SK-N-DZ (cell line): ENCODE measurements at places on chromosomes 6 and 20.

DNA sequence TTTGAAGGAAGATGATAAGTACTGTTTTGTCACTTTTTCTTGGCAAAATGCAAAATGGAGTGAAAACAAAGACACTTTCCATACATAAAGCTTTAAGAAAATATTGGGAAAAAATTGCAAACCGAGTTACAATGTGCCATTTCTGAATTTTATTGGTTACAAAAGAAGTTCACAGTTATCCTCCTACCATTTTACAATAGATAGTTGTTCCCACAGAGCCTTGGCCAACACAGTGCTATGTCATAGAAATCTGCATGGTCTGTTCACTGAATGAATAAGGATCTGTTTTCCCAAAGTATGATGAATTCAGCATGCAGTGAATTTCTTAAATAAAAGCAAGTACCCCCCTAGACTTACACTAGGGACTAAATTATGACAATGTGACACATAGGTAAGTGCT lies 268.2 kb upstream of the POU3F2 start:
- DNase-seq: no peak

DNA sequence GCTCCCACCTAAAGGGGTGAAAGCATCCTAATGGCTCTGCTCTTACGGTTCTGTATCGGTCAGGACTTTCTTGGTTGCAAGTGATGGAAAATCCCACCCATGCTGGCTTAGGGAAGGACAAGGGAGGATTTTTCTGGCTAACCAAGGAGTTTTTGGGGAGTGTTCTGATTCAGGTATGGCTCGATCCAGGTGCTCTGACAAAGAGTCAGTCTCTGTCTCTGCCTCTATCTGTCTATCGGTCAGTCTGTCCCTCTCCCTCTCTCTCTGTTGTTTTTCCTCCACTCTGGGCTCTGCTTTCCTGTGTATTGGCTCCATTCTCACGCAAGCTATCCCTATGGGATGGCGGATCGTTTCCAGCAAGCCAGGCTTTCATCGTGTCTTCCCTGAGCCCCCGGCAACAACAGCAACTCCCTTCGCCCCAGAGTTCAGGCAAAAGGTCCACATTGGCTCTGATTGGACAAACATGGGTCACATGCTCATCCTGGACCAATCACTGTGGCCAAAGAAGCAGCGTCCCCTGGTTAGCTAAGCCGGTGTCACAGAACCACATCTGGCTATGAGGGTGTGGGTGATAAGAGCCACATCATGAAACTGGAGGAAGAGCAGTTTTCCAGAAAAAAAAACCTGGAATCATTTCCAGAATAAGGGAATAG lies 160.3 kb downstream of the BMP7 start:
- peak; percentile 64 for DNase-seq

DNA sequence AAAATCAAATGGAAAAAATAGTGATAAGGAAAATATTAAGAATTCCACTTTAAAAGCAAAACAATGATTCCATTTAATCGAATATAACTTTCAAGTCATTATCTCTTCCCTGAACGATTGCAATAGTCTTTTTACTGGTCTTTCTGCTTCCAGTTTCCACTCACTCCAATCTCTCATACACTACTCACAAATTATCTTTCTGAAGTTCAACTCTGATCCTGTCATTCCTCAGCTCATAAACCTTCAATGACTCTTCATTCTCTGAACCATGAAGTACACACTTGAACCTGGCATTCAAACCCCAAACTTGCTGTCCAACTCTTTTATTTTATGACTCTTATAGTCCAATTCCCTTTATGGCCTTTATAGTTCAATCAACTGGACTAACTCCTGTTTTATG lies 304.1 kb upstream of the TCF21 start:
- no peak for DNase-seq

DNA sequence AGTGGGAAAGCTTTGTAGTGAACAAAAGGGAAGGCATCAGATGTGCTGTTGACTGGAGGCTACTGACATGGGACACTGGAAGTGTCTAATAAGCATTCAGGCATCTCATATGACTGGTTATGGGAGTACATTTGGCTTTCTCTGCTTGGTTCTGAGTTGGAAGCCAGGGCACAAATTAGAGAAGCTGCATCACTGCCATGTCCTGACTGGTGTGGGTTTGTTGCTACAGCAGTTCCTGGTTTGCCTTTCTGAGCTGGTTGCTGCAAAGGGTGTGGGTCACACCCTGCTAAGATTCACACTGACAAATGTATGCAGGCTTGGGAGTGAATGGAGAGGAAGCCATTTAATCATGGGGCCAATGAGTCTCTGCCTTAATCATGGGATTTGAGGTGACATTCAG lies 36.2 kb upstream of the NANP start:
- no peak for DNase-seq

GRCh38 chr20:62321521-62321948 lies 18.7 kb downstream of the ADRM1 start:
- DNase-seq: no peak

- no peak for DNase-seq
Measured at GRCh38 chr20:62942456-62942855, 4.5 kb downstream of the GID8 start.

DNA sequence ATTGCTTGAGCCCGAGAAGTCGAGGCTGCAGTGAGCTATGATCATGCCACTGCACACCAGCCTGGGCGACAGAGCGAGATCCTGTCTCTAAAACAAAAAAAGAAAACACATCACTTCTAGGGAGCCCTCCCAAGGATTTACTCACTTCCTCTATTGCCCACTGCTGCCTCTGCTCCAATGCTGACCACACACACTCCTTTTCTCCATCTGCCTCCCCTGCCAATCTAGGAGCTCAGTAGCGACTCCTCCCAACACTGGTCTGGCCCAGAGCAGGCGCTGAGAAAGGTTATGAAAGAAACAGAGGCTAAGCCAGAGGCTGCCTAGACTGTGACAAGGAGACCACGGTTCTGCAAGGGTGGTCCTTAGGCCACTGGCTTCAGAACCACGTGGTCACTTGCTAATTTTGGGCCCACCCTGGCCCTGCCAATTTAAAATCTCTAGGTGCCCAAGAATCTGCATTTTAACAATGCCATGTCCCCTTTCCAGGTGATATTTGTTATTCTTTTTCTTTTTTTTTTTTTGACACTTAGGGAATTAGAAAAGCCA lies 1.3 kb upstream of the E2F1 start:
- DNase-seq: peak; percentile 36

DNA sequence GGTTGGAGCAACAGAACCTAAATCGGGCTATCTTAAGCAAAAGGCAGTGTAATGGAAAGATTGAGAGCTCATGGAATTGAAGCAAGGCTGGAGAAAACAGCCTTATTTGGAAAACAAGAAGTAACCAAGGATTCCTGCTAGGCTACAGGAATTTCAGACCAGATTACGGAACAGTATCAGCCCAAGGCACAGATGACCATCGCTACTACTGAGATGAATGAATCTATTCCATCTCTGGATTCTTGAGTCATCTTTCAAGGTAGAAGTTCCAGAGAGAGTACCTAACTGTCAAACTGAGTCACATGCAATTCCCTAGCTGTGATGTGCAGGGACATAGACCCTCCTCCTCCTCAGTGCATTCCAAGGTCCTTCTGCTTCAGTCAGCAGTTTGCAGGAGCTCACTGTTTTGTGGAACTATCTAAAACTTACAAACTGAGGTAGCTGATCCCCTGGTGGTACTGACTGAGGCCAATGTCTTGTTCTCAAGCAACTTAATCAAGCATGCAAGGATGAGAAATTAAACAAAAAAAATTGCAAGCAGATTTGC lies 62.0 kb upstream of the SMLR1 start:
- no peak for DNase-seq

- DNase-seq: no peak
Measured at GRCh38 chr20:50957276-50957675, 1.1 kb downstream of the DPM1 start.

GRCh38 chr20:22226849-22227700 lies 357.3 kb downstream of the FOXA2 start:
- no peak for DNase-seq

GRCh38 chr6:162750776-162751175 lies 23.0 kb downstream of the PACRG start:
- no peak for DNase-seq

- peak; percentile 66 for DNase-seq
Measured at GRCh38 chr6:25223490-25223991, 55.6 kb upstream of the CARMIL1 start.

GRCh38 chr6:67353861-67354260 lies 1281.2 kb upstream of the ADGRB3 start:
- DNase-seq: no peak

- DNase-seq: no peak
Measured at GRCh38 chr6:134721060-134721405, 228.9 kb downstream of the ALDH8A1 start.

GRCh38 chr6:118165500-118165899 lies 258.4 kb downstream of the SLC35F1 start:
- no peak for DNase-seq

GRCh38 chr6:4907602-4908001 lies 96.2 kb downstream of the RPP40 start:
- no peak for DNase-seq

DNA sequence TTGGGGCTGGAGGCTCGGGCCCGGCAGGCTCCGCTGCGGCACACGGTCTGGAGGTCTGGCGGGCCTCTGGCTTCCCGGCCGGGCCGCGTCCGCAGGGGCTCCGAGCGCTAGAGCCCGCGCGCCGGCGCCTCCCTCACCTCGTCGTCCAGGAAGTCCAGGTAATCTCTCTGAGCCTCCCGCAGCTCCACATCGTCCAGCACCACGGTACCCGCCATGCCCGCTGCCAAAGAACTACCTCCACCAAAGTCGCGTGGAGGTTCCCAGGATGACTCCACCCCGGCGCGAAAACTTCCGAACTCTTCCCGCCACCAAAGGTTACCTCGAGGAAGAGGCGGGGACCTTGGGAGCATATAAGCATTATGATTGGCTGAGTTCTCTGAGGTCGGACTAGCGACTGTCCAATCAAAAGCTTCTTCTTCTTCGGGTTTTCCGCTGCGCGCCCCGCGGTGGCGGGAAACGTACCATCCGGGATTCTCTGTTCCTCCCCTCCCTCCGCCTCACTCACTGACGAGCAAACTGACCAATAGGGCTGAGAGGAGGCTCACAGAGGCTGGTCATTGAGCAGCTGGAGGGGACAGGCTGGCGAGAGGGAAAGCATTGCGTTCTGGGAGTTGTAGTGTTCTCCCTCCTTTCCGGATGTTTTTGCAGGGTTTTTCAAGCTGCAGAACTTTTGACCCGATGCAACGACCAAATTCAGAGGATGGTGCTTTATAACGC lies at the start of gene MCM3:
MCM3 (minus strand) TSS at position 283 of the 717 bp plus-strand sequence; CDS start at position 215, 68 bp downstream.
- DNase-seq: peak; percentile 100

DNA sequence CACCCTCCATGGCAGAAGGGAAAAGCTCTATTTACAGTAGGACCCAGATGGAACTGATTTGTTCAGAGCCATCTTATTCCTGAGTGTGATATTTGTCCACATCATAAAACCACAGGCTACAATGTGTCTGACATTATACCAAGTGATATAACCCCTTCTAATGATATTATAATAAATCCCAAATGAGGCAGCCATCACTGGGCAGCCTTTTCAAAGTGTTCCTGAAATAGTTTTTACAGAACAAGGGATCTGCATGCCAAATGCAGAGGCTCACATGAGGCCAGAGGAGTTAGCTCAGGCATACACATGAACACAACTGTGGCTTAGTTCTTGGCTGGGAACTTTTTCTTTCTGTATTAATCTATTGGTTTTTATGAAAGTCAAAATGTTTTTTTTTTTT lies 207.7 kb downstream of the MAFB start:
- no peak for DNase-seq

DNA sequence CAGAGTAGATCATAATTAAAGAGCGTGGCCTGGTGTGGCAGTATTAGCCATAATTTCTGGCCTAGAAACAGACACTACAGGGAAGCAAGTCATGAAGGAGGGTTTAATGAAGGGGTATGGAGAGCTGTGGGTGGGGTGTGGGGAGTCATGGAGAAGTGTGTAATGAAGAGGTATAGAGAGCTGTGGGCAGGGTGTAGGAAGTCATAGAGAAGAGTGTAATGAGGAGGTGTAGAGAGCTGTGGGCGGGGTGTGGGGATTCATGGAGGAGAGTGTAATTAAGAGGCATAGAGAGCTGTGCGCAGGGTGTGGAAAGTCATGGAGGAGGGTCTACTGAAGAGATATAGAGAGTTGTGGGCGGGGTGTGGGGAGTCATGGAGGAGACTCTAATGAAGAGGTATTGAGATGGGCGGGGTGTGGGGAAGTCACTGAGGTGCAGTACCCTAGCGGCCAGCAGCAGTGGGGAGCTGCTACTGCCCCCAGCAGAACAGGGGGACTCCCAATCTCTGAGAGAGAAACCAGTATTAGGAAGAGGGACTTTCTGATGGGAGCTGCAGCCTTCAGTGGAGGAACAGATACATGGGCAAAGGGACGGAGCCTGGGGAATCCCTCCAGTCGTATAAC lies 145.4 kb upstream of the FOXA2 start:
- no peak for DNase-seq

DNA sequence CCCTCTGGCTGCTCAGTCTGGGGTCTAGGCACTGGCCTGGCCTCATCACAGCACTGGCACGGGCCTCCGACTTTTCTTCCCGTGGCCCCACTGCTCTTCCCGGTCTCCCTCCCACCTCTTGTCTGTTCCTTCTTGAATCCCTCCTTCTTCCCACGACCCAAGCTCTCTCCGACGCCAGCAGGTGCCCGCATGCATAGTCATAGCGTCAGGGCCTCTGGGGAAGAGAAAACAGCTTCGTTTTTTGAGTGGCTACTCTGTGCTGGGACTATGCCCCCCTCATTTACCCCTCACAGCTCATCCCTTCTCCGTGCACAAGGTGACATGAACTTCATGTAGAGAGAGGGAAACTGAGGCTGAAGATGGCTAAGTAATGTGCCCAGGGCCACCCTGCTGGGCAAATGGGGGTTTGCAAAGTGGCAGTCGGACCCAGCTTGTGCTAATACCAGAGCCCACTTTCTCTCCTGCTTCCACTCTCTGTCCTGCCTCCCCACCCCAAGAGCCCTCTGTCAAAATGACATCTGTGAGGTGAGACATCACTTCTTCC lies 59.2 kb downstream of the SYNJ2 start:
- no peak for DNase-seq

DNA sequence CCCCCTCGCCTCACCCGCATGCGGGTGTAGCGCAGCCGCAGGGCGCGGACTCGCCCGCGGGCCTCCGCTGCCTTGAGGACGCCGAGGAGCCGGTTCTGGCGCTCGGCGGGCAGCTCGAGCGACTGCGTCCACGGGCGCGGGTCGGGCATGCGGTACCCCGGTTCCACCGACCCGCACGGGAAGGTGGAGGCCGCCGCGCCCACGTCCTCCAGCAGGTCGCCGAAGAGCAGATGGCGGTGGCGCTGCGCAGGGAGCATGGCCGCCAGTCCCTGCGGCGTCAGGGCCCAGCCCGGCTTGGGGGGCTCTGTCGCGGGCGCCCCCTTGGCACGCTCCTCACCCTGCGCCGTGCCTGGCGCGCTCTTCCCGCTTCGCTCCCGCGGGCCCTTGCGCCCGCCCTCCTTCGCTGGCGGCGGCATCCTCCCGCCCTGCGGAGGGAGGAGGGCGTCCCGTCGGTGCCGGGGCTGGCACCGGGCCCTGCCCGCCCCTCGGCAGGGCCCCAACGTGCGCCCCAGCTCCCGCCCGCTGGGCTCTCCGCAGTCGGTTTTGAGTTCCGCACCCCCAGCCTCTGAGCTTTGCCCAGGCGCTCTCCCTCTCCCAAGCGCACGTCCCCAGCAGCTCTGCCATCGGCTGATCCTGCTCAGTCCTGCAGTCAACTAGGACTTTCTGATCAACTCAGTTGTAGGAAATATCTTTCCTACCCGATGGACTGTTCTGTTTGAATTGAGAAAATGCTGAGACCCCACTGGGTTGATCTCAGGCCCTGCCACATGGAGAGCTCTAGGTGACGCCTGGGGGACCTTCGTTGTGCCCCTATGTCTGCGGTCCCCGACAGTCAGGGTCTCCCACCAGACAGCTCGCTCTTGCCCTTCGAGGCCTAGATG lies at the start of gene LKAAEAR1:
LKAAEAR1 (minus strand) TSS at position 595 of the 881 bp plus-strand sequence; CDS start at position 416, 179 bp downstream.
- no peak for DNase-seq

- no peak for DNase-seq
Measured at GRCh38 chr20:61953037-61954021, 112.4 kb downstream of the TAF4 start.
